ENCODE measurements at places on chromosomes 4 and X.

- no peak for DNase-seq
Measured at GRCh38 chr4:1793496-1793840, 375 bp downstream of the FGFR3 start.

DNA sequence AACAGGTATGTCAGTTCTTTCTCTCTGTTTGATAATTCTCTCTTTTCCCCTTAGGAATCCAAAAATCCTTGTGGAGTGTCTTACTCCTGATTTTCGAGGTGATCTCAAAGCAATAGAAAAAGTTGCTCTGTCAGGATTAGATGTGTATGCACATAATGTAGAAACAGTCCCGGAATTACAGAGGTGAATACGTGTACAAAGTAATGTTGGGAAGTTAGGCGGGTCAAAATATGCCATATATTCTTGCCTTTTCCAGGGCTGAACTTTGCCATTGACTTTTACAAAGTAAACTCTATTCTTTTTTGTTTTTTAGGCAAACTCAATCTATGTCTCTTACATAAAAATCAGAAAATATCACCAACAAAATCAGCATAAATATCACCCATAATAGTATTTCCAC is 8.6 kb downstream of the LIAS start:
- DNase-seq, result no peak

GRCh38 chr4:30939069-30939468 is 218.9 kb downstream of the PCDH7 start:
- no peak for DNase-seq

DNA sequence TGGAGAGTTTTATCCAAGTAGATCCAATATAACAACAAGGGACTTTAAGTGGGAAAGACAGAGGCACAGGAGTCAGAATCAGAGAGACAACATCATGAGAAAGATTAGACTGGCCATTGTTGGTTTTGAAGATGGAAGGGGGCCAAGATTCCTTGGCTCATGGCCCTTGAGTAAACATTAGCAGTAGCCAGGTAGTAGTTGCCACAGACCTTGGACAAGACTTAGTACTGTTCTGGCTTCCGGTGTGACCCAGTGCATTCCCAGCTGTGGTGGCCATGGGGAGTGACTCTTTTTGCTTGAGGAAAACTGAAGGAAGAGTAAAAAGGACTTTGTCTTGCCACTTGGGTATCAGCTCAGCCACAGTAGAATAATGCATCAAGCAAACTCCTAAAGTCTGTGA is 462.2 kb upstream of the CPXCR1 start:
- no peak for DNase-seq

- DNase-seq, result no peak
Measured at GRCh38 chr4:6676722-6677558, 16.7 kb upstream of the S100P start.

DNA sequence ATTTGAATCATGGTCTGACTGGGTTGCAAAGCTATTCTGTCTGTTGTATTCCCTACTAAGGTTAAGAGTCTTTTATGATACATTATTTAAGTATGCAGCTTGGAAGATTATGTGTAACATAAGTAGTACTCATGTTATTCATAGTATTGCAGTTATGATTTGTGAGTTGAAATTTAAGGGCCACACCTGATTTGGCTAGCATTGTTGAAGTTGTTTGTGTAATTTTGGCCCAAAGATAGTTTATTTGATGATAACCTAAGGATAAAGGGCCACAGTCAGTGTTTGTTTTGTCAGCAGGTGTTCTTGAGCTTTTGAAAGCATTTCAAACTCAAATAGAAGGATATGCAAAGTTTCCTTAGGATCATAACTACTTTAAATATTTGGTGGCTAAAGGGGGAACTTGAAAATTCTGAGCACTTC is 38.9 kb downstream of the NUDT9 start:
- DNase-seq, result no peak

DNA sequence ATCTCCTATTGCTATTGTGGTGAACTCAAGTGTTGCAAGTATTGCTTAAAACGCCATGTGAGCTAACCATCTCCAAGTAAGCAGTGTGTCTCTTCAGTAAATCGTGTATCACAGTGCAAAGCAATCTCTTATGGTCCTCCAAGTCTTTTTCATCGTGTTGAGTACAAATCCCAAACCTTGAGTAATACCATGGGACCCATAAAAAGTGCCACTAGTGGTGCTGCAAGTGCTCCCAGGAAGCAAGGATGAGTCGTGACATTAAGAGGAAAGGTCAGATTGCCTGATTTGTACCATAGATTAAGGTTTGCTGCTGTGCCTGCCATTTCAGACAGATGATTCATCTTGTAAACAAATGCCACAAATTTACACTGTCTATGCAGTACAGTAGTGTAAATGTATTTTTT is 66.9 kb upstream of the BMPR1B start:
- no peak for DNase-seq

GRCh38 chr4:77854431-77855111 is 8.1 kb upstream of the MRPL1 start:
- DNase-seq, result no peak

GRCh38 chr4:14177987-14178386 is 550.5 kb upstream of the BOD1L1 start:
- DNase-seq, result no peak

DNA sequence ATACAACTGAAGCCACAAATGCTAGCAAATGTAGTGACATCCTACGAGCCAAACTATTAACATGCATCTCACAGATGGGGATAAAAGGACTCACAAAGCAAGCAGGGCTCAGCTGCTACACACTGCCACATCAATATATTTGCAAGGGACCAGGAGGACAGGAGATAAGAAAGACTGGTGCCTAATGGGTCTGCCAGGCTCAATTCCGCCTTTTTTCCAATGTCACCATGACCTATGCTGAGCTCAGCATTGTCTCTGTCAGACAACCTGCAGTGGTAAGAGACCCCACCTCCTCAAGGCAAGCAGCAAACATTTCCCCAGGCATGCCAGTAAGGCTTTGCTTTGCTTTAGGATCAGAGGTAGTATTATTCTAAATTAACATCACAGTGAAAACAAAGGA is 435 bp downstream of the DCX start:
- no peak for DNase-seq

- DNase-seq, result no peak
Measured at GRCh38 chrX:129717892-129718291, 20.9 kb upstream of the XPNPEP2 start.

DNA sequence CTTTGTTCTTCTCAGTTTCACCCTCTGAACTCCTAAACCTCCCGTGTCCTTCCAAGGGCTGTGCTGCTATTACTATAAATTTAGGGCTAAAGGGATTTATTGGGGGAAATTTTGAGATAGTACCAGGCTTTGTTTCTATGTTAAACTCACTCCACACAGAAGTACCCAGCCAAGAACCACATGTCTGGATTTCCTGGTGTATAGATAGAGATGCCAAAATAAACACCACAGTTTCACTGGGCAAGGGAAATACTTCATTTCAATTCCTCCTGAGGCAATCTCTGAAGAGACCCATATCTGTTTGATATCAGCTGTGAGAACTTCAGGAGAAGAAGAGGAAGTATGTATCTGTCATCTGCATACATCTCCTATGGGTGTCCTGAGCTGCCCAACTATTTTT is 21.7 kb upstream of the CLNK start:
- DNase-seq, result no peak

DNA sequence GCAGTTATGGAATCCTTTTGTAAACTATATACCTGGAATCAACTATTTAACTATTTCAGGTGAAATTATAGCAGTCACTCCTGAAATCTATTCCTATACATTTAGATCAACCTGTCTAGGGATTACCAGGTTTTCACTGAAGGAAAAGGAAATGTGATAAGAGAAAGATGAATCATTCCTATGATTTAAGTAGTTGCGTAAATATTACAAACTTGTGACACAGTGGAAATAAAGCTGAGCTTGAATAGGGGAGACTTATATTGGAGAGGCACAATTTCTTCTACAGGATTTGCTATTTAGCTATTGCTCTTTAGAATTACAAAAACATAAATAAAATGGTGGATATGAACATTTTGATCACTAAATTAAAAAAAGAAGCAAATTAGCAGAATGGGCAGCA is 284.1 kb upstream of the EPHA5 start:
- DNase-seq, result no peak

- DNase-seq, result peak; percentile 3
Measured at GRCh38 chrX:41145920-41146608, 60.8 kb downstream of the USP9X start.

GRCh38 chr4:1405636-1406393 is 427 bp downstream of the NKX1-1 start:
- DNase-seq, result no peak

- no peak for DNase-seq
Measured at GRCh38 chr4:105453550-105454205, 20.2 kb downstream of the PPA2 start.

DNA sequence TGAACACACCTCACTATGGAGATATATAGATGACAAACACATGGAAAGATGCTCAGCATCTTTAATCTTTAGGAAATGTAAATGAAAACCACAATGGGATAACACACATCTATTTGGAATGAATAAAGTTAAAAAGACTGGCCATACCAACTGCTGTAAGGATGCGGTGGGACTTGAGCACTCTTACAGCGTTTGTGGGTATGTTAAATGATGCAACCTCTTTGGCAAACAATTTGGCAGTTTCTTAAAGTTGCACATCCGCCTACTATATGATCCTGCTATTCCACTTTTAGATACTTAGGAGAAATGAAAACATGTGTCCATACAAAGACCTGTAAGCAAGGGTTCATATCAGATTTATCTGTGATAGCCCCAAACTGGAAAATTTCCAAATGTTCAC is 50.7 kb downstream of the MRPL1 start:
- DNase-seq, result no peak

- DNase-seq, result no peak
Measured at GRCh38 chrX:66020631-66021334, 19.1 kb downstream of the VSIG4 start.

Data from kidney (tissue), 22 donors.